ENCODE measurements at places on chromosomes 7 and 10.

- DNase-seq: no peak
These were observed 13.7 kb upstream of the MAP3K8 start for GRCh38 chr10:30420266-30420665.

- no peak for DNase-seq
These were observed 63.7 kb upstream of the LAMB4 start for GRCh38 chr7:108193594-108194498.

GRCh38 chr7:101736084-101736483, 81.3 kb upstream of the CUX1 start:
- no peak for DNase-seq

GRCh38 chr7:85154282-85154937, 32.4 kb downstream of the SEMA3D start:
- no peak for DNase-seq

DNA sequence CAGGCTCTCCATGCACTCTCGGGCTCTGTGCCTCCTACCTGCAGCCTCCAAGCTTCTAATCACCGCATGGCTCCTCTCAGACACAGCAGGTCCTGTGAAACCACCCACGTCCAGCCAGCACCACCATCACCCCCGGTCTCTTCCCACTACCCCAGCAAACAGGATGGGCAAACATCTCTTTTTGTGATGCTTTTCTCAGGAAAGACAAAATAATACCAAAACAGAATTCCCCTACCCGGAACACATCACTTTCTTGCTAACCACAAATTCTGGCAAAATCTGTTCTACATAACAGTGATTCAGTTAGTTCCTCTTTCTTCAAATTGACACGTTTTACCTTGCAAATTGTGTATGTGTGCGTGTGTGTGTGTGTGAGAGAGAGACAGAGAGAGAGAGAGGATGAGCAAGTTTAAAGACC, 6.5 kb downstream of the SNX8 start:
- no peak for DNase-seq

- no peak for DNase-seq
These were observed 7.1 kb upstream of the CCL24 start for GRCh38 chr7:75820688-75821087.

DNA sequence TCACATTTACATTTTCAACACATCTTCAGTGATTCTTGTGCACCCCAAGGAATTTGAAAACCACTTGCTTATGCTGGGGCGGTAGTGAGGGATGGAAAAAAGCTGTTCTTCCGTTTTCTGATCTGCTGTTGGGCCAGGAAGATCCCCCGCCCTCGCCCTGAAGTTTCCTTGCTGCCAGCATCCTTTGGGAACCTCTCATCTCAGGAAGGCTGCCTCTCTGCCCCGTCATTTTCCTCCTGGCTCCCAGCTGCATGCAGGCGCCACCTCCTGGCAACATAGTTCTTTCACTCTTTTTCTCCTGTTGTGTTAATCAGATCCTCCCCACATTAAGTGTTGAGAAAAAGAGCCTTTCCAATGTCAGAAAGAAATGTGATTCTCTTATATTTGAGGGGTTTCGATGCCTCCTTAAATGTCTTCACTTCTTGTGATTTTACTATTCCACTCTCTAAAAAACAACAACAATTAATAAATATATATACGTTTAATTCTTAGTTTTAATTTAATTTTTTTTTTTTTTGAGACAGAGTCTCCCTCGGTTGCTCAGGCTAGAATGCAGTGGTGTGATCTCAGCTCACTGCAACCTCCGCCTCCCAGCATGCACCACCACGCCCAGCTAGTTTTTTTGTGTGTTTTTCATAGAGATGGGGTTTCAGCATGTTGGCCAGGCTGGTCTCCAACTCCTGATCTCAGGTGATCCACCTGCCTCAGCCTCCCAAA, 122.9 kb downstream of the RALA start:
- peak; percentile 83 for DNase-seq

- peak; percentile 100 for DNase-seq
These were observed 179.2 kb upstream of the BET1 start for GRCh38 chr7:94183289-94183749.

GRCh38 chr10:96216775-96217174, 54.6 kb downstream of the BLNK start:
- no peak for DNase-seq

GRCh38 chr7:142598297-142598696, 151.0 kb upstream of the PRSS1 start:
- no peak for DNase-seq

DNA sequence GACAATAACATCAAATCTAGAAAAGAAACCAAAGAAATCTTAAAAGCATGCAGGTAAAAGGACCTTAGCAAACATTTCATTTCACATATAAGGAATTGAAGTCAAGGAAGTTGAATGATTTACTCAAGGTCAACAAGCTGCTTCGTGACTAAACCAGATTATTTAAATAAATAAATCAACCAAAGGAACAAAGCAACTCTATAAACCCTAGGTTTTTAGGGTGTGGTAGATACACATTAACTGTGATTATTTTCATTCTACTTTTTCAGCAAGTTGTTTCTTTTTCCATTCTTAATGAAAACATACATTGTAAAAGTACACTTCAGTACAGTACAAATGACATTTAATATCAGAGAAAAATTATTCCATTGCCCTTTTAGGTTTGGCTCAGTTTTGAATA, 382.0 kb upstream of the STEAP1 start:
- DNase-seq: no peak

- DNase-seq: no peak
These were observed 13.2 kb downstream of the FGF8 start for GRCh38 chr10:101762736-101763135.
